Endothelial cell (in vitro differentiated cells): ENCODE measurements at places on chromosomes 11 and 22. TPM values are rescaled to one million over a fixed set of nuclear protein-coding genes. Genes with fewer than 3 reads are reported as not detected.

PRAME gene
- not detected for total RNA-seq

APOBEC3G gene
- 9.0 TPM for total RNA-seq

APOA4 gene
- total RNA-seq = not detected

MYEOV gene
- total RNA-seq = not detected

YWHAH gene
- total RNA-seq = 285 TPM

OSBP2 gene
- total RNA-seq = 3.0 TPM

ANO3 gene
- 0.36 TPM for total RNA-seq

OPCML gene
- total RNA-seq = 4.1 TPM

SPDYC gene
- total RNA-seq = not detected

SNX32 gene
- total RNA-seq = 1.2 TPM

CASP4 gene
- total RNA-seq = not detected

OR8A1 gene
- total RNA-seq = 0.46 TPM

SMDT1 gene
- 61.1 TPM for total RNA-seq

PIH1D2 gene
- 2.5 TPM for total RNA-seq

CCDC89 gene
- total RNA-seq = not detected

C11orf21 gene
- 0.13 TPM for total RNA-seq

DNA sequence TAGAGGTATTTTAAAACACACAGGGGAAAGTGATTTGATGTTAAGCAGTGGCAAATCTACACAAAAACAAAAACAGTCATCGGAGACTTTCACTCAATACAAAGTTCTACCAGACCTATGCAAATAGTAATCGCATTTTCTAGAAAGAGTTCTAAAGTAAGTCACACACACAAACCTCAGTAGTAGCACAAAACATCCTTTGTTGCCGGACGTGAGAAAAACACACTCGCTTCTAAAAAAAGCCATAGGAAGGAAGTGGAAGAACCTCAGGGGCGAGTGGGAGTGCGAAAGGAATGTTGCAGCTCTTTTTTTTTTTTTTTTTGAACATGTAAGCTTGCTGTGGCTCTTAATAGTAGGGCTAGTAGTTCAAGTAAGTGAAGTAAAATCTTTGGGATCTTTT lies 88.9 kb downstream of the MAML2 start:
- DNase-seq = peak; percentile 30

- no peak for DNase-seq
Observed at GRCh38 chr11:123671534-123671933, 17.1 kb upstream of the SCN3B start.

- no peak for DNase-seq
Observed at GRCh38 chr11:16191212-16191867, 165.0 kb downstream of the SOX6 start.

DNA sequence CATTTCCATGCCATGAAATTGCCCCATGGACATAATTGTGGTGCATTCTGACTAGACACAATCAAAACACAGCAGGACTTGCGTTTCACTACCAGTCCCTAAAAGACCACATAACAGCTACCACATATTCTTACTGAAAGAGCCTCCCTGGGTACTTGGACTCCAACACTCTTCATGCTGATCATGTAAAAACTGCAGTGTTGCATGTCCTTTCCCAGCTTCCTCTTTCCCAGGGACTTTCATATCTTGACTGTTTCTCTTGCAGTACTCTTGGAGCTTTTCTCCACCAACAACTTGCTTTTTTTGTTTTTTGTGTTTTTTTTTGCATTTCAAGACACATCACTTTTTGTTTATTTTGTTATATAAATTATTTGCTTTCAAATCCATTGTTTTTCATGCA lies 22.9 kb downstream of the MS4A6E start:
- DNase-seq = no peak

DNA sequence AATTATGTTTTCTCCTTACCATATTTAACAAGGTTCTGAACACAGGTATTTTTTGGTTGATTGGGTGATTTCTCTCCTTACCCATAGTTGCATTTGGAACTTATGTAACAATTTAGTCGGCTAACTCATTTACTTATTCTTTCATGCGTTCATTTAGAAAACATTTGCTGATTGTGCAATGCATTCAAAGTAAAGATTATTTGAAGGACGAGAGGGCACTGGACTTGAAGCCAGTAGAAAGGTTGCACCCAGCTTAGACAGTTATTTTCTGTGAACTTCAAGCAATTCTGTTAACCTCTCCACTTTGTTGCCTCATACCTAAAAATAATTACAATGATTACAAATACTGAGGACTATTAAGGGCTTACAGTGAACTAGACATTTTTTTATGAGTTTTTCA lies 769.6 kb downstream of the LRRC4C start:
- no peak for DNase-seq

DNA sequence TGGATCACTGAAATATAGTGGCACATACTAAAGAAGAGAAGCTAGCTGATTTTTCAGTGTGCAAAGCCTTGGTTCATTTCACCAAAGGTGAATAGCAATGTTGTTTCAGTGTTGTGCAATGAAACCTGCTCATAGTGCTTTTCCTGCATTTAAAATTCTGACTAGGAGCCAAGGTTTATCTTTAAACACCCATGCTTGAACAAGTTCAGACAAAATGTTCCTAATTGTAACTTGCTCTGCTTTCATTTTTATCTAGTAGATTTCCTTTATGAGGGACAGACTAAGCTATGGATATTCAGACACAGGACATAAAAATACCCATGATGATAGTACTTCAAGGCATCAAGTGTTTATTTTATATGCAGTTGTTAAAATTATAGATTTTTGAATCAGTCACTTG lies 47.7 kb downstream of the BBOX1 start:
- DNase-seq = no peak

DNA sequence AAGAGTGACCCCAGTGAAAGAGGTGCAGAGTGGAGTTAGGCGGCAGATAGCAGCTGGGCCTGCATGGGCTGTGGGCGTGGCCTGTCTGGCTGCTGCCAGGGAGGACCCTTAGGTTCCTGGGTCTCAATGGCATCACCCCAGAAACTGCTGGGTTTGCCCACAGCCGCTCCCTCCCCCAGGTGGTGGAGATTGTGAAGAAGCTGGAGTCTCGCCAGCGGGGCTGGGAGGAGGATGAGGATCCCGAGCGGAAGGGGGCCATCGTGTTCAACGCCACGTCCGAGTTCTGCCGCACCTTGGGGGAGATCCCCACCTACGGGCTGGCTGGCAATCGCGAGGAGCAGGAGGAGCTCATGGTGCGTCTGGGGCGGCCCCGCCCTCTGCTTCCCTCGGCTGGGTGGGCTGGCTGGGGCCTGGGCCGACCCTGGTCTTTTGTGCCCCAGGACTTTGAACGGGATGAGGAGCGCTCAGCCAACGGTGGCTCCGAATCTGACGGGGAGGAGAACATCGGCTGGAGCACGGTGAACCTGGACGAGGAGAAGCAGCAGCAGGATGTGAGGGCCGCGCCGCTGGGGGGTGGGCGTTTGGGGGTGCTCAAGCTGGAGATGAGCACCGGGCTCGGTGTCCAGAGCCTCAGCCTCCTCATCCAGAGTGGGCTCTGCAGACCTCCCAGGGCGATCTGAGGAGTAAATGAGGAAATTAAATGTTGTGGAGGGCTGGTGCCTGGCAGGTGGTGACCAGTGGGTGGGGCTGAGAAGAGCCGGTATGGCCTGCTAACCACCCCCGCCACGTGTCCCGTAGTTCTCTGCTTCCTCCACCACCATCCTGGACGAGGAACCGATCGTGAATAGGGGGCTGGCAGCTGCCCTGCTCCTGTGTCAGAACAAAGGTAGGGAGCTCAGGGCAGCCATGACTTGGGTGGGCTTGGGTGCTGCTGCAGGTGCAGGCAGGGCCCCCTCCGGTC lies 15.0 kb downstream of the SART1 start:
- no peak for DNase-seq

- no peak for DNase-seq
Observed at GRCh38 chr11:70711095-70711910, 313.0 kb downstream of the CTTN start.

DNA sequence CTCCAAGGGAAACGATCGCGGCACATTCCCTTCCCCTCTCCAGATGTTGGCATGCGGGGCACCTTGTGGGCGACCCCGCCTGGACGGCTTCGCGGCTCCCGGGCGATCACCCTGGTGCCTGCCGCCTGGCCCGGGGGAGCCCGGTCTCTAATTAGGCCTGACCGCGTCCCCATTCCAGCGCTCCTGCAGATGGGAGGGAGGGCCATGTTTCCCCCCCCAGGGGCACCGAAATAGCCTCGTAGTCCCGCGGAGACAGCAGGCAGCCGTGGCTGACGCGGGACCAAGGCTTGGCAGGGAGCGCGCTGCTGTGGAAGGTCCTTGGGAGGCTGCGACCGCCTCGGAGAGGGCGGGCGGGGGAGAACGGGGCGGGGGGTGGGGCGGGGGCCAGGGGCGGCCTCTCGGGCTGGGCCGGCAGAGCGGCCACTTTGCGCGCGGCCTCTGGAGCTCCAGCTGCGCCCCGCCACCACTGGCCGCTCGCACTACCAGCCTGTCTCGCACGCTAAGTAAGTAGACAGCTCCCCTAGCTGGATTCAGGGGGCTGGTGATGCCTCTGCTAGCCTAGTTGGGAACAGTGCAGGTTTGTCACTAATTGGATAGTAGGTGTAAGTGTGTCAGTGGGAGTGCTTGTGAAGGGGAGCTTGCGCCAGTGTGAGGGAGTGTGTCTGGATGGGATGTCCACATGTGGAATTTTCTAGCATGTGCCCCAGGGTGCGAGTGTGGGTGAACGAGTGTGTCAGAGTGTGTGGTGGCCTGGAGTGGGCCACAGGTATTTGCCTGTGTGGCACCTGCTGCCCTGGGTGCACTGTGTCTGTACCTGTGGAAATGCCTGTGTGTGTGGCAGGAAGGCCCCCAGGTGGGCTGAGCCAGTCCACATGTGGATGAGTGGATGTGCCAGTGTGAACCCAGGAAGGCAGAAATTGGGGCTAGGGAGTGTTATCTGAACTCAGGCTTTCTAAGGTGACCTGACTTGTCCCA lies at the start of gene INSC:
Gene INSC (plus strand): TSS at position 423 of the 975 bp plus-strand sequence. CDS start 34,252 bp downstream, outside the sequence.
- DNase-seq = peak; percentile 20

DNA sequence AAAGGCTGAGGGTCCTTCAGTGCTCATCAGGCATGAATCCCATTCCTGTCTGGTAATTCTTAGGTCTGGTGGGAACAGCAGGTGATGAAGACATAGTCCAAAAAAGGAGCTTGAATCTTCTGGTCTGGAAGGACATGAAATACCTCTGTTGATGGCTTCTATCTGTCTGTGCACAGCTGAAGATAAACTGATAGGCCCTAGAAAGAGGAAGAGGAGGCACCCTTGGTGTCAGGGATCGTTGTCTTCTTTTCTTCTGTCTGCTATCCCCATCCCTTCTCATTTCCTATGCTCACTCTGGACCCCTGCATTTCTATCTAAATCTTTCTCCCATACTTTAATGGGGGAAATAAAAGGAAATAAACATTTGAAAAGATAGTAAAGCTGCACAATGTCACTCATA lies 9.4 kb downstream of the AGBL2 start:
- DNase-seq = no peak

GRCh38 chr11:106523921-106524320 lies 446.5 kb downstream of the AASDHPPT start:
- no peak for DNase-seq

DNA sequence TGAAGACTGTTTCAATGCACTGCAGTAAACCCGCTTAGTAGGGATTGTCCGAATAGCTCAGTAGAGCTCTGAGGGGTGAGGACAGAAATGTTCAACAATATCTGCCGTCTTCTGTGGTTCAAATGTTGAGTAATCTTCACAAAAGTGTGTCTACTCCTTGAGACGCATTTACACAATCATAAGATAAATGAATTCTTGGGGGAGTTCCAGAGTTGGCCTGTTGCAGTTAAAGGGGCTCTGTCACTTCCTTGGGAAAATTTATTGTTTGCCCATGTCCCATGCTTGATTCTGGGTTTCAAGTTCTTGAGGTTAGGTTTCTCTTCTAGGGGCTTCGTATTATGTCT lies 614 bp downstream of the ANO3 start:
- no peak for DNase-seq

DNA sequence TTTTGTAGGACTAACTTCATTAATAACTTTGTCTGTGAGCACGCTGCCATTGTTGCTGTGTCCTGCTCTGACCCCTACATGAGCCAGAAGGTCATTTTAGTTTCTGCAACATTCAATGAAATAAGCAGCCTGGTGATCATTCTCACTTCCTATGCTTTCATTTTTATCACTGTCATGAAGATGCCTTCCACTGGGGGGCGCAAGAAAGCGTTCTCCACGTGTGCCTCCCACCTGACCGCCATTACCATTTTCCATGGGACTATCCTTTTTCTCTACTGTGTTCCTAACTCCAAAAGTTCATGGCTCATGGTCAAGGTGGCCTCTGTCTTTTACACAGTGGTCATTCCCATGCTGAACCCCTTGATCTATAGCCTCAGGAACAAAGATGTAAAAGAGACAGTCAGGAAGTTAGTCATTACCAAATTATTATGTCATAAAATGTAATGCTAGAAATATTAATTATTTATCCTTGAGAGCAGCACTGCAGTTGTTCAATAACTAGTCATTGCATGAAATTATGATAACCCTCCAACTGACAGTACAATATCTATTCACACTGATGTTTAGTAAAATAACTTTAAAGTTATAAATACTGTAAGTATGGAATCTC lies 46.4 kb upstream of the OR5D13 start:
- DNase-seq = no peak

- DNase-seq = no peak
Observed at GRCh38 chr11:83156996-83157593, at the start of gene PCF11. Gene PCF11 (plus strand): TSS chr11:83157131. CDS start chr11:83157440, 309 bp downstream.

GRCh38 chr11:829847-830294 lies 2.2 kb downstream of the CRACR2B start:
- peak; percentile 27 for DNase-seq

- DNase-seq = no peak
Observed at GRCh38 chr11:119852741-119853140, 123.7 kb upstream of the NECTIN1 start.

GRCh38 chr11:22677153-22677903 lies 10.9 kb downstream of the GAS2 start:
- no peak for DNase-seq

- DNase-seq = no peak
Observed at GRCh38 chr11:7612661-7613393, 60.5 kb downstream of the CYB5R2 start.

DNA sequence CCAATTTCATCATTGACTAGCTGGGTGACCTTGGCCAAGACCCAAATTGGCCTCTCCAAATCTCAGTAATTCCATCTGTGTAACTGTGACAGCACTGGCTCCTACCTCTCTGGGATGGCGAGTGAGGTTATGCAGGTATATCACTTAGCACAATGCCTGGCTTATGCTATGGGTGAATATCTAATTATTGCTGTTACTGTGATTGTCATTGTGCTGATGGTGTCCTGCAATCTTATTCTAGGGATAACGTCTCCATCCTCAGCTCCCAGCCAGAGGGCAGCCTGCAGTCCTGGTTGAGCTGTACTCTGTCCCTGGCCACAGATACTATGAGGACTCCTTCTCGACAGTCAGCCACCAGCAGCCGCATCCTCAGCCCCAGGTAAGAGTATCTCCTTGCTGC lies 164.8 kb upstream of the SEZ6L start:
- no peak for DNase-seq
